Upper lobe of right lung (tissue), 1 donor: ENCODE measurements at places on chromosomes 6 and 20. TPM values are rescaled to one million over a fixed set of nuclear protein-coding genes. Genes with fewer than 3 reads are reported as not detected.

DNA sequence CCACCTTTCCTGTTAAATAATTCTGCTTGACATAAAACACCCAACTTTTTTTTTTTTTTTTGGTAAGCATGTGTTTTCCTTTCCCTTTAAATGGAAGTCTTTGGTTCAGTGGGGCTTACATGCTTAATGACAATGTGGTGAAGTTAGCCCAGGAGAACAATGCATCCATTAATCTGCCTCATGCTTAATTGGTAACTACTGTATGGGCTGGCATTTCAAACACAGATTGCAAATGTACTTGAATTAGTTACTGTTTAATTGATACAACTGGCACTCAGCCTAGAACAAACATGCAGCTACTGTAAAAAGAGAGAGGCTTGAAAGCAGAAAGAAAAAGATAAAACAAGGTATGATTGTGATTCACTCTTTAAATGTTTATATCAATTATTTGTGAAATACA, 483.6 kb upstream of the NOX3 start:
- H3K4me1 ChIP-seq: no peaks in the 10 kb centered on the region
- H3K36me3 ChIP-seq: no peaks in the 10 kb centered on the region
- H3K27me3 ChIP-seq: no peaks in the 10 kb centered on the region
- no peak overlapping the region for H3K27ac ChIP-seq

- DNase-seq: no peak
- H3K27ac ChIP-seq: no peak overlapping the region
- H3K36me3 ChIP-seq: no peaks in the 10 kb centered on the region
These were observed 225.9 kb downstream of the PTPRT start for GRCh38 chr20:42963796-42964195.

DNA sequence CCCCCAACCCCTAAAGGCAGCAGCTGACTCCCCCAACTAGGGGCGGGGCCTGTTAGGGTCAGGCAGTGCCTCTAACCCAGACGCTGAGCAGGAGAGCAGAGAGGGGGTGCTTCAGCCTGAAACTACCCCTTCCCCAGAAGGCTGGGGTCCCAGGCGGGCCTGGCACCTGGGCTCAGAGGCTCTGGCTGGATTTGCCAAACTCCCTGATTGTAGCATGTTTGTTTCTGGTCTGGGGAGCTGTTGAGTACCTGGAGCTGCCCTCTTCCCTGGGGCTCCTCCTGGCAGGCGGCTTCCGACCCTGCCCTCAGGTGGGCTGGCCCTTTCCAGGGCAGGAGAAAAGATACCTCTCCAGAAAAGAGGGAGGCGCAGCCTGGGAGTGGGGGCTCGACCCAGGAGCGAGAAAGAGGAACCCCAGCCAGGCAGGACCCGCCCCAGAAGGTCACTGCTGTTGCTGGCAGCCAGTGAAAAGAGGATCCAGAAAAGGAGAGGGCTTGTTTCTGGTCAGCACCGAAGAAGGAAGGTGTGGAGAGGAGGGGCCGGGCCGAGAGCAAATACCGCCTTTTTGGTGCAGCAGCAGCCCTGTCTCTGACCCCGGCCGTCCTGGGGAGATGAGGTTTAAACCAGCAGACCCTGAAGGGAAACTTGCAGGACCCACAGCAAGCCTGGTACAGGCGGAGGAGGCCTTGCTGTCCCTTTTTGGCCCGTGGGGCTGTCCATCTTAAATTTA, 810 bp upstream of the ABHD16B start:
- H3K4me1 ChIP-seq: peaks cover 43% of the 10 kb centered on the region
- DNase-seq: no peak
- peaks cover 8% of the 10 kb centered on the region for H3K36me3 ChIP-seq
- H3K4me3 ChIP-seq: no peak overlapping the region
- no peaks in the 10 kb centered on the region for H3K27me3 ChIP-seq
- H3K27ac ChIP-seq: no peak overlapping the region

DNA sequence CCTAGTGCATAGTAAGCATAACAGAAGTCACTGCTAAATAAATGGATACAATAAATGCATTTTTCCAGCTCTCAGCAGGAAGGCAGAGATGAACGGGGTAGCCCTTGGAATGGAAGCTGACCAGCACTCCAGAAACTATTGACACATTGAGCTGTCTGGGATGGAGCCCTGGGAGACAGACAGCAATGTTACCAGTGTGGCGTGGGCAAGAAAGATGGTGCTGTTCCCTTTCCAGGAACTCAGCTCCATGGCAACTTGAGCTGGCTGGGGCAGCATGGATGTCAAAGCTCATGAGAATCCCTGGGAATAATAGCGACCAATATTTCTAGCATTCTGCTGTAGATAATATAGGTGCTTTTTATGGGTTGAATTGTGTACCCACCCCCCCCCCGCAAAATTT, 104.3 kb upstream of the PTPRT start:
- DNase-seq: no peak
- H3K4me3 ChIP-seq: no peak overlapping the region
- H3K4me1 ChIP-seq: no peaks in the 10 kb centered on the region
- H3K27me3 ChIP-seq: no peaks in the 10 kb centered on the region

DNA sequence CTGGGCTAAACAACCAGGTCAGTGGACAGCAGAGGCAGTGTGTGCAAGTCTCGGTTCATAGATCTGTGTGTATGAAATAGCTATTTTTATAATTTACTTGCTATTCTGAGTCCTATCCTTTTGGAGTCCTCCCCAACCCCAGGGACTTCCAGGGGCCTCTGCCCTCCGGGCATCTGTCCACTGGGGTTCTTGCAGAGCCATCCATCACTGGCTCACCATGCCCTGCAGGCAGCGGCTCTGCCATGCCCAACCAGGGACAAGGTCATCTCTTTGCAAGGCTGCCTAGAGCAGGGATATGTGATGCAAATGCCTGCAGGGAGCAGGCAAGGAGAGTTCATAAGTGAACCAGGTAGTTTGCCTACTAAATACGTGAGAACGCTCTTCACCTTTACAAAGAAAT, 10.5 kb upstream of the BEND3 start:
- H3K4me1 ChIP-seq: no peaks in the 10 kb centered on the region
- DNase-seq: no peak
- H3K27ac ChIP-seq: no peak overlapping the region
- no peaks in the 10 kb centered on the region for H3K27me3 ChIP-seq
- H3K4me3 ChIP-seq: no peak overlapping the region

- H3K27ac ChIP-seq: no peak overlapping the region
- no peaks in the 10 kb centered on the region for H3K36me3 ChIP-seq
- DNase-seq: no peak
- no peaks in the 10 kb centered on the region for H3K4me1 ChIP-seq
These were observed 65.4 kb downstream of the BMP7 start for GRCh38 chr20:57200882-57201695.

- H3K27ac ChIP-seq: peak overlapping the region; percentile 78
- no peaks in the 10 kb centered on the region for H3K36me3 ChIP-seq
- DNase-seq: peak; percentile 66
- H3K4me3 ChIP-seq: peak overlapping the region; percentile 68
These were observed 594 bp downstream of the ARFGEF3 start for GRCh38 chr6:138162111-138162954.

DNA sequence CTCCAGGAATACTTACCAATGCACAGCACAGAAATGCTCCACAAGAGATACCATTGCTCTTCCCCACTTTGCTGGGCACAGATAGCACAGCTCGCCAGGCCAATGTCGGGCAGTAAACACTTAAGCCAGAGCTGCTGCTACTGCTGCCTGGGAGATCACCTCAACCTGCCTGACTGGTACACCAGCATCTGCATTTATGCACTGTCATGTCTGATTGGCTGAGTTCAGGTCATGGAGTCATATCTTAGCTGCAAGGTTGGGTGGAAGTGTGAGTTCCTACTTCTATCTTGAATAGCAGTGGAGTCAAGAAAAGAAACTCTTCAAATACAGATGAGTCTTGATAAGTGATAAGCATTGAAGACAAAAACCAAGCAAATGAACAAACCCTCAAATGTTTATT, 10.9 kb upstream of the ADGRF4 start:
- H3K4me1 ChIP-seq: no peaks in the 10 kb centered on the region
- H3K4me3 ChIP-seq: no peak overlapping the region
- H3K27me3 ChIP-seq: no peaks in the 10 kb centered on the region
- no peak for DNase-seq

LY6G6C gene
- not detected for total RNA-seq

SFT2D1 gene
- total RNA-seq: 49.7 TPM

GRCh38 chr6:113147544-113147943, 709.6 kb upstream of the MARCKS start:
- H3K4me1 ChIP-seq: no peaks in the 10 kb centered on the region
- no peaks in the 10 kb centered on the region for H3K36me3 ChIP-seq

PCED1A gene
- 44.3 TPM for total RNA-seq

ALDH8A1 gene
- 1.2 TPM for total RNA-seq

DNA sequence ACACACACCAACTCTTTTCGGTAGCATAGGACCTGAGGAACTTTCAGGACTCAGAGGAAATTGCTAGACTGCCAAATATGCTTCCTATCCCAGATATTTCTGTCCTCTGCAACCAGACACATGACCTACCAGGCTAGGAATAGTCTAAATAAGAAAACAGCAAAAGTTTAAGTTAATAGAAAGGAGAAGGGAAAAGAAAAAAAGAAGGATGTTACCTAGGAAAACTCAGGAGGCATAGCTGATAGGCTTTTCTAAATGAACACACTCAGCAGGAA, 74.6 kb downstream of the MAP3K5 start:
- H3K27me3 ChIP-seq: no peaks in the 10 kb centered on the region
- H3K4me1 ChIP-seq: peaks cover 23% of the 10 kb centered on the region
- DNase-seq: no peak
- no peaks in the 10 kb centered on the region for H3K36me3 ChIP-seq
- peak overlapping the region; percentile 52 for H3K27ac ChIP-seq
- H3K4me3 ChIP-seq: peak overlapping the region; percentile 14

ZBTB12 gene
- total RNA-seq: 3.5 TPM

GRCh38 chr6:21228411-21228810, 365.1 kb upstream of the SOX4 start:
- H3K36me3 ChIP-seq: no peaks in the 10 kb centered on the region
- H3K27ac ChIP-seq: no peak overlapping the region
- H3K4me1 ChIP-seq: no peaks in the 10 kb centered on the region
- no peak overlapping the region for H3K4me3 ChIP-seq
- DNase-seq: no peak
- H3K27me3 ChIP-seq: no peaks in the 10 kb centered on the region

DNA sequence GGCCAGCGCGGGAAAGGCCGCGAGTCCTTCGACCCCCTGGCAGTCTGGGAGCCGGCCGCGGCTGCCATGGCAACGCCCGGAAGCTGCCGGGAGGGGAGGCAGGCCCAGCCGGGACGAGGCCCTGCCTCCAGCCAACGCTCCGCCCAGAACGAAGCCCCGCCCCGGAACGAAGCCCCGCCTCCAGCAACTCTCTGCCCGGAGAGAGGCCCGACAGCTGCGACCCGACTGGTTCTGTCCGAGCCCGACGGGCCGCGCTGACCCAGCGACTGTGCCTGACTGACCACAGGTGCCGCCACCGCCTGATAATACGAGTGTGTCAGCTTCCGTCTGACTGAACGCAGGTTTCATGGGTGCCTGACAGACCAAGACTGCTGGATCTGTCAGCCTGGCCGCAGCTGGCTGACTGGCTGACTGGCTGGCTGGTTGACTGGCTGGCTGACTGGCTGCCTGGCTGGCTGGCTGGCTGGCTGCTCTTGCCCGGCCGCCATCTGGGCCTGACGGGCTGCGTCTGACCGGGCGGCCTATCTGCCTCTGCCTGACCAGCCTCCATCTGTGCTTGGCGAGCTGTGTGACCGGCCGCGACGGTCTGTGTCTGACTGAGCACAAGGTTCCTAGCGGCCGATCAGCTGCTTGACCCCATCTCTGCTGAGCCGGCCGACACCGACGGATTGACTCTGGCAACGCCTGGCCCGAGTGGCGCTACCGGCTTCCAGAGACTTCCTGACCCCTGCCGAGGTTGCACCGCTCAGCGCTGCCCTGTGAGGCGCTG, 89.7 kb upstream of the EPB41L1 start:
- H3K4me3 ChIP-seq: peak overlapping the region; percentile 73
- peak overlapping the region; percentile 86 for H3K27ac ChIP-seq

HTR1B gene
- 0.84 TPM for total RNA-seq

DNA sequence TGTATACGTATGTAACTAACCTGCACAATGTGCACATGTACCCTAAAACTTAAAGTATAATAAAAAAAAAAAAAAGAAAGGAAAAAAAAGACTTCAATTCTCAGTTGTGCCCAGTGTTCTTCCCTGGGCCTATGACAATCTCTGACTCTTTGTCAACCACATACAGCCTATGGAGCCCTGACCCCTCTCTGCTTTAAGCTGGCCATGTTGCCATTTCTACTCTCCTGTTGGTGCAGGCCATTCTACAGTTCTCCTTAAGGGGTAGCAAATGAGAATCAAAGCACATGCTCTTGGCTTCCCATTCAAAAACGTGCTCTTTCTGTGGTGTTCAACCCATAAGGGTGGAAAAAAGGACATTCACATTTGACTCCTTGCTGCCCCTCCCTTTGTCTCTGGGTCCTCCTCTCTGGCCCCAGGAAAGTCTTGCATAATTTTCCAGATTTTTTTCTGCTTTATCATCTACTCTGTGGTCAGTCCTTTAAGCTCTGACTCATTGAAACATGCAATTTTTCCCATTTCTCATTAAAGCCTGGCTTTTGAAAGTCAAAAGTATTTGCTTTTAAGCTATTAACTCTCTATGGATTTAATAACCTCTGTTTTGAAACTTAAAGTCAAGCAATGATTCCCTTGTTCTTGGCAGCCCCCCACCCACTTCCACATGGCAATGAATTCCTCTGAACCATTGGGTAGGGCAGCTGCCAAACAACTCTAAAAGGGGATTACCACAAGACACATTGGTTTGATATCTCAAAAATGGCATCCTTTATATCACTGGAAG, 208.6 kb upstream of the MCHR2 start:
- no peak overlapping the region for H3K27ac ChIP-seq
- H3K4me3 ChIP-seq: no peak overlapping the region
- H3K4me1 ChIP-seq: no peaks in the 10 kb centered on the region
- no peak for DNase-seq
- no peaks in the 10 kb centered on the region for H3K27me3 ChIP-seq
- H3K36me3 ChIP-seq: no peaks in the 10 kb centered on the region

LHFPL5 gene
- total RNA-seq: not detected

DNA sequence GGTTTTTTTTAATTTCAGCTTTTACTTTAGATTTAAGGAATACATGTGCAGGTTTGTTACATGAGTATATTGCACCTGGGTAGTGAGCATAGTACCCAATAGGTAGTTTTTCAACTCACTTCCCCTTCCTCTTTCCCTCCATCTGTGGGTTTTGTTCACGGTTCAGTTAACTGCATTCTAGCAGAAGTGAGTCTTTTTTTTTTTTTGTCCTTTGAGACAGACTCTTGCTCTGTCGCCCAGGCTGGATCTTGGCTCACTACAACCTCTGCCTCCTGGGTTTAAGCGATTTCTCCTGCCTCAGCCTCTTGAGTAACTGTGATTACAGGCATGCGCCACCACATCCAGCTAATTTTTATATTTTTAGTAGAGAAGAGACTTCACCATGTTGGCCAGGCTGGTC, 8.7 kb downstream of the UBR2 start:
- DNase-seq: no peak
- no peak overlapping the region for H3K4me3 ChIP-seq
- no peak overlapping the region for H3K27ac ChIP-seq
- peaks cover 38% of the 10 kb centered on the region for H3K36me3 ChIP-seq
- no peaks in the 10 kb centered on the region for H3K27me3 ChIP-seq
